Activated T-cell treated with anti-CD3 and anti-CD28 coated beads for 1 hour (primary cell): ENCODE measurements at places on chromosomes 5 and 9.

DNA sequence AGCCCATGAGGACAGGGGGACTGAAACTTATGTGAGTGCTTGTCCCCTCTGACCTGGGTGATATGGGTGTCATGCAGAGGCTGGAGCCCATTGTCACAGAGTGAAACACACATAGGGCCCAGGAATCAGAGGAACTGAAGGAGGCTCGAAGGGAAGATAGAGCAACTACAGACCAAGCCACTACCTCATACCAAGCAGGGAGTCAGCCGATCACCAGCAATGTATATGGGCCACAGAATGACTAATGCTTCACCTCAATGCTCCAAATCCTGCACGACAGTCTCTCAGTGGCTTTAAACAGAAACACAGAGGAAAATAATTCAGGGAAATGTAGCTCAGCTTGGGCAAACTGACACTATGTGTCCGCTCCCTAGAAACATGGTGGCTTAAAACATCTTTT, 8.9 kb upstream of the FBXW11 start:
- DNase-seq = no peak

- no peak for DNase-seq
These were observed 23.1 kb downstream of the FGFR4 start for GRCh38 chr5:177109810-177110209.

- no peak for DNase-seq
These were observed 29.7 kb downstream of the CNTFR start for GRCh38 chr9:34559624-34560455.

- no peak for DNase-seq
These were observed 39.0 kb downstream of the ZFR start for GRCh38 chr5:32405507-32405906.

DNA sequence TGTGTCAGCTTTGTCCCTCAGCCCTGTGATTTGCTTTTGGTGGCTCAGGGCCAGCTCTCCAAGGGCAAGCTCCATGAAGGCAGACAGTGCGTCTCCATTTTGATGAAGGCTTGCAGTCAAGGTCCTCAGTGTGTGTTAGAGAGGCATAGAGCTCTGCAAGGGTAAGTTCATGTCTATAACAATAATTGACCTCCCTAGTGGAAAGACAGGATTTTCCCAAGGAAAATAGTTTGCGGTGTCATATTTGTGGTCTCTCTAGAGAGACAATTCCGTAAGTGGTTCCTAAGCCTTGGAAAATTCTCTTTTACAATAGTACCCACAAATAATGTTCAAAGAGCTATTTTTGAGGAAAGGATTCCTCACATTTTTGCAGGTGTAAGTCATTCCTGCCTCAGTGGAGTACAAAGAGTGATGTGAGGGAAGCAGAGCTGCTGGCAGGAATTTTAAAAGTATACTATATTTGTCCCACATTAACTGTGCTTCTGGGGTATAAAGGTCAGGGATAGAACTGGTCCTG, 40.2 kb downstream of the SLC1A3 start:
- no peak for DNase-seq

DNA sequence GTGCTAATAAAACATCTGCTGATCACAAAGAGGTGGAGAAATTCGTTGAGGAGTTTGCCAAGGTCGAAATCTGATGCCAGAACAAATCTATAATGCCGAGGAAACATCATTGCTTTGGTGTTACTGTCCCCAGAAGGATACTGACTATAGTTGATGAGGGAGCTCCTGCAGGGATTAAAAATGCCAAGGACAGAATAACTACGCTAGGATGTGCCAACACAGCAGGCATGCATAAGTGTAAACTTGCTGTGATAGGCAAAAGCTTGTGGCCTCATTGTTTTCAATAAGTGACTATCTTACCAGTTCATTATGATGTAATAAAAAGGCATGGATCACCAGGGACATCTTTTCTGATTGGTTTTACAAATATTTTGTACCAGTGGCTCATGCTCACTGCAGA, 66.8 kb upstream of the ADCY2 start:
- no peak for DNase-seq
